Right renal pelvis (tissue), 4 donors: ENCODE measurements at places on chromosomes 5 and 9. TPM values are rescaled to one million over a fixed set of nuclear protein-coding genes. Genes with fewer than 3 reads are reported as not detected.

GRCh38 chr5:173153842-173154241 is 9.5 kb downstream of the BNIP1 start:
- no peak for DNase-seq

GRCh38 chr9:98360176-98360708 is 104.8 kb upstream of the TBC1D2 start:
- no peak for DNase-seq

- DNase-seq, result no peak
Observed at GRCh38 chr9:116928289-116928688, 241.2 kb downstream of the TRIM32 start.

DNA sequence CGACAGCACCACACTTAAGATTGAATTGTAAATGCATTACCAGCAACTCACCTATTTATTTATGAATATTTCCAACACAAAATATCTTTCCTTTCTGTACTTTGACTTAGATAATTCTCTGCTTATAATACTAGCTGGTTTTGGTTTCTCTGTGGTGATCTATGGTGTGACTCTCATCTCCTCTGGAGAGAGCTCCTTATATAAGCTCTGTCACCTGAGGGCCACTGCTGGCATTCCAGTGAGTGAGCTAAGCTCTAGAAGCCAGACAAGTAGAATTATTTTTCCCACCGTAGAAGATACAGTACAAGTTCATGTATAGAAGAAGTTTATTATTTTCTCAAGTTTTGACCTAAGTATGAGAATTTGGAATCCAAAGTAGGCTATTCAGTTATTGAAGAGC is 111.5 kb downstream of the CDC42SE2 start:
- no peak for DNase-seq

The DIRAS2 gene
- 4.8 TPM for polyA plus RNA-seq

The LRRC14B gene
- polyA plus RNA-seq, result not detected
